ENCODE measurements at places on chromosomes 12 and 14. TPM values are rescaled to one million over a fixed set of nuclear protein-coding genes. Genes with fewer than 3 reads are reported as not detected.

LRP1-AS gene
- total RNA-seq: not detected

GUCY2C gene
- 3.1 TPM for total RNA-seq

- peaks cover 21% of the 10 kb centered on the region for H3K36me3 ChIP-seq
- no peak overlapping the region for H3K27ac ChIP-seq
- no peak for DNase-seq
- no peak overlapping the region for H3K4me3 ChIP-seq
Measured at GRCh38 chr12:57139796-57140649, 7.4 kb downstream of the LRP1-AS start.

GRCh38 chr12:57488402-57489156 lies 711 bp downstream of the MARS1 start:
- H3K27ac ChIP-seq: peak overlapping the region; percentile 88
- H3K36me3 ChIP-seq: peaks cover 43% of the 10 kb centered on the region
- no peaks in the 10 kb centered on the region for H3K27me3 ChIP-seq
- DNase-seq: peak; percentile 30

GRCh38 chr12:39626033-39626814 lies 6.6 kb upstream of the ABCD2 start:
- H3K36me3 ChIP-seq: no peaks in the 10 kb centered on the region
- H3K27me3 ChIP-seq: no peaks in the 10 kb centered on the region
- peak; percentile 71 for DNase-seq
- no peak overlapping the region for H3K27ac ChIP-seq
- H3K4me1 ChIP-seq: no peaks in the 10 kb centered on the region
